ENCODE measurements at places on chromosomes 3 and 15.

GRCh38 chr3:4067893-4068292 lies 235.3 kb upstream of the SETMAR start:
- no peak for DNase-seq

DNA sequence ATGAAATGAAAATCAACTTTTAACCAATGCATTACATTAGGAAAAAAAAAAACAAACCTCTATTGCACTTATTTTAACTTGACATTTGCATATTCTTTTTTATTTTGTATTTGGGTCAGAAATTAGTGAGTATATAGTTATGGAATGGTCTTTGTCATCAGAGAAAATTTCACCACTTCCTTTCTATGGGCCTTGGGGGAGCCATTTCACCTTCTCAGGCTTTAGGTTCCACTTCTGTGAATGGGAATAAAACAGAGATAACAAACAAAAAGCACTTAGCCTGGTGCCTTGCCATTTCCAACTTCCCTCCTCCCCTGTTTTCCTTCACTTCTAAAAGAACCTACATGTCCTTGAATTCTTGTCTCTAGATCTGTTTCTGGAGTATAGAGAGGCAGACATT lies 168.0 kb upstream of the STT3B start:
- no peak for DNase-seq

GRCh38 chr15:90184119-90184785 lies 16.9 kb upstream of the SEMA4B start:
- peak; percentile 52 for DNase-seq

GRCh38 chr15:101004986-101005747 lies 86.0 kb downstream of the LRRK1 start:
- DNase-seq: no peak

DNA sequence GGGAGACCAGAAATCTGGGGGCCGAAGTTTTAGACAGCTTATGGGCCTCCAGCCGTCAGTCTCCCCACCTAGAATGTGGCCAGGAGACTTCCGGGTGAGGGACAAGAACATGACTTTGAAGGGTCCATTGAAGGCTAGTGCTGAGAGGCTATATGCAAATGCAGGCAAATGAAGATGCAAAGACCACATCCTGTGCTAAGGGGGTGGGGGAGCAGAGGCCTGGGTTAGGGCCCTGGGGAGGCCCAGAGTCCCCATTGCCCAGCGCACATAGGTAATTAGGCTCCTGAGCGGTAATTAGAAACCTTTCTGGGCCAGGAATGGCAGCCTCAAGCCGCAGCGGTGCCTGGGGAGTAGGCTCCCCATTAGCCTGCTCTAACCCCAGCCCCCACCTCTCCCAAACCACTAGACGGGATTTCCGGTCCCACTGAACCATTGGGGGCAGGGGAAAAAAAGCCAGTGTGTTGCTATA lies 6.8 kb downstream of the CSK start:
- DNase-seq: no peak

GRCh38 chr15:78619022-78619950 lies 1.5 kb downstream of the CHRNA3 start:
- no peak for DNase-seq

GRCh38 chr3:151404316-151404715 lies 19.8 kb upstream of the P2RY12 start:
- no peak for DNase-seq

- DNase-seq: no peak
Measured at GRCh38 chr3:156172536-156172935, 52.2 kb downstream of the KCNAB1 start.

DNA sequence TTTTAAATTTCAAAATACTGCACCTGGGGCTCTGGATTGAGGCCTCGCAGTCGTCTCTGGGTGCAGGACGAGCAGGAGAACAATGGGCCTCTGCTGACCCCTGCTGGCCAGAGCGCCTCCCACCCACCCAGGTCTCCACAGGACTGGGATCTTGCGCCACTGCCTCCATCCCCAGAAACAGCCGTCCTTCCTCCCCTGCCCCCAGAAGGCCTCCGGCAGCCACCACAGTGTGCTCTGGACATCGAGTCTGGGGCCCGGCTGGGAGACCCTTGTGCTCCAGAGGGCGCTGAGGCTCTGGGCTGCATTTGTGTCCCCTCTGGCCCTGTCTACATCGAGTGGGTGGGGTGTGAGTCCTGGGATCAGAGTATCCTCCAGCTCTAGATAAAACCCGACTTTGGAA lies 6.7 kb upstream of the ACSBG1 start:
- DNase-seq: peak; percentile 86

DNA sequence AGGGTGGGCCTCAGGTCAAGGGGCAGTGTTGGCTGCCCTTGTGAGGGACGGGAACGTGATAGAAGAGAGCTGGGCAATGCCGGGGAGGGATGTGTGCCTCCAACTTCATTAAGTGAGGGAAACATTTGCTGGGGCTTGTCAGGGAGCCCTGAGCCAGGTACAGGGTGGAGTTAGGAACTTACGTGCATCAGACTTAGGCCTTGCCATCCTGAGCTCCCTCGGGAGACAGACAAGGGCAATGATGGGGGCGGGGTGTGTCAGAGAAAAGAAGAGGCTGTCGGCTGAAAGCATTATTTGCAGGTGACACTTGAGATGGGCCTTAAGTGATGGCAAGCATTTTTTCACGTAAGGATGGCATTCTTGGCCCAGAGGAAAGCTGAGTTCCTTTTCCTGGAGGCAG lies 1.6 kb downstream of the FAM131A start:
- DNase-seq: no peak

GRCh38 chr15:73928241-73928579 lies 1.9 kb downstream of the LOXL1 start:
- DNase-seq: no peak

DNA sequence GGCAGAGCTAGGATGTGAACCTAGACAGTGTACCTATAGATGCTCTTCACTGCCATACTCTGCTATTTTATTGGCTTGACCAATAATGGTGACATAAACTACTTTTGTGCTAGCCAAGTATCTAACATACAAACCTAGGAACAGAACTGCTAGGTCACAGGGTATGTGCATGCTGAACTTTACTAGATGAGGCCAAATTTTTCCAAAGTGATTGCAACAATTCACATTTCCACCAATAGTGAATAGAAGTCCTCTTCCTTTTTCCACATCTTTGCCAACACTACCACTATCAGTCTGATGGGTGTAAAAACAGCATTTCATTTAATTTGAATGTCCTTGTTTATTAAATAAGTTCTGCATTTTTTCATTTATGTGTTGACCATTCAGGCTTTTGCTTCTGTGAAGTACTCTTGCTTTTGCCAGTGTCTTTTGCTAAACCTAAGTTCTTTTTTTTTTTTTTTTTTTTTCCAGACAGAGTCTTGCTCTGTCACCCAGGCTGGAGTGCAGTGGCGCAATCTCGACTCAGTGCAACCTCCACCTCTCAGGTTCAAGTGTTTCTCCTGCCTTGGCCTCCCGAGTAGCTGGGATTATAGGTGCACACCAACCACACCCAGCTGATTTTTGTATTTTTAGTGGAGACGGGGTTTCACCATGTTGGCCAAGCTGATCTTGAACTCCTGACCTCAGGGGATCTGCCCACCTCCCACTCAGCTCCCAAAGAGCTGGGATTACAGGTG lies 54.1 kb downstream of the DCAF1 start:
- no peak for DNase-seq

DNA sequence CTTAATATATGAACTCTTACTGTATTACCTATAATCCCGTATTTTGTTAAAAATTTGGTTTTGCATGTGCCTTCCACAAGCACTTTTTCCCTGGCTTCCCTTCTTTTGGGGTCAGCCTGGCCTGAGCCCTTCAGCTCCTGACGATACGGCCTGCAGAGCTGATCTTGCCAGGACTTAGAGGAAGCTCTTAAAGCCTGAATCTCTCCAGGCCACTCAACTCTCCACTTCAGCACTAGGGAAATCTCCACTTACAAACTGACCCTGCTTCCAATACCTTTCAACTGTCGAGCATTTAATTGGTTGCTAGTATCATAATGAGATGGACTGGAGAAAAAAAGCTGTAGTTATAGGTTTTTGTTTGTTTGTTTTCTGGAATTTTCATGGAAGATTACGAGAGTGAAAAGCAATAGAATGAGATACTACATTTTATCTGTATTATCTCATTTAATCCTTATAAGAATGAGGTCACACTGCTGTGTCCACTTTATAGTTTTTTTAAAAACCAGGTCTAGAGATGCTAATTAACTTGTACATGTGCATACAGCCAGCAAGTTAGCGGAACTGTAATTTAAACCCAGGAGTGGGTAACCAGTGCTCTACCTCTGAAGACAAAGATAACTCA lies 54.8 kb downstream of the ZBTB38 start:
- no peak for DNase-seq

DNA sequence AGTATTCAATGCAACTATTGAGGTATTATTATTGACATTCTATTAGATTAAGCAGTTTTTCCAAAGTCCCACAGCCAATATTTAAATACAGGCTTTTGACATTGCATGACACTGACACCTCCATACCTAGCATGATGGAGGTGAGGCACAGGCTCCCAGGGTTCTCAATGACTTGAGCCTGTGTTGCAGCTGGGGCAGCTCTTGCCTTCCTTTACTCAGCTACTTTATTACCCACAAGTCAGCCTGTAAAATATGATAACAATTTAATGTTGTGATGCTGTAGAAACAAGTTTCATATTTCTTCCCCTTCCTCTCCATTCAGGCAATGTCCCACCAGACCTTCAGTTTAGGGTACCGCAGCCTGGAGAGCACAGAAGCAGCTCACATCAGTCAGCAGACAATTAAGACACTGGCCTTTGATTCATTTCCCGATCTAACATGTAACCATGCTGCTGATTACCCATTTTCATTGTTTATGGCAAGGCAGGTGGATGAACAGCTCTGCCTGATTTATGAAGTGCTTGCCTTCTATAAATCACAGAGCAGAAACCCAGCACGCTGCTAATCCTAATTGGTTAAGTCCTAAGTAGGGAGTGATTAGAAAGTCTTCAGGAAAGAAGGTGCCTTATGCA lies 826.1 kb downstream of the AGBL1 start:
- no peak for DNase-seq

GRCh38 chr3:129595544-129596193 lies 10.8 kb downstream of the PLXND1 start:
- DNase-seq: no peak

GRCh38 chr3:149368201-149368673 lies 9.2 kb downstream of the TM4SF1 start:
- no peak for DNase-seq

- DNase-seq: no peak
Measured at GRCh38 chr15:79381593-79381992, 50.5 kb upstream of the MINAR1 start.

DNA sequence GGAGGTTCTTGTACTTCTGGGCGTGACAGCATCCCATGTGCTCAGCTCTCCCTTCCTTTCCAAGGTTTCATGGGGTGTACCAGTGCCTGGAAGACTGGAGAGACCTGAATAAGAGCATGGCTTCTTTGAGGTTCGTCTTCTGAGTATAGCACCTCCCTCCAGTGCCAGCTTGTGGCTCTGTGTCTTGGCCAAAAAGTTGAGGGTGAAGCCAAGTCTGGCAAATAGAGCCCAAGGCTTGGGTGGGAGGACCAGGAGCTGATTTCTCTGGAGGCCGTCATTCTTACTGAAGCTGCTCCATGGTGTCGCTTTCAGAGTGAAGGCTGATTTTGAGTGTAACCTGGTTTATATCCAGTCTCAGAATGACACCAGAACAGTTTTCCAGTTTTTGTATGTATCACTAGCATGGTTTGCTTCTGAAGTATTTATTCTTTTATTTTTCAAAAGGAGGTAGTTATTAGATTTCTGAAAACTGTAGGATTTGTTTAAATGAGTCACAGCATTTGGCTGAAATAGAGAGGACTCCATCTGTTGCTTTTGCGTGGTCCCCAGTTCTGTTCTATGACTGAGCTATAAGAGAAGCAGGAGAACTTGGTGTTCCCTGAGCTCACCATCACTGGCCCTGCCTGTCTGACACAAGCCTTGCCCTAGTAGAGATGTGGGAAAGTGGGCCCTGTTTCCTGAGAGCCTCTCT lies 47.2 kb downstream of the BSN start:
- DNase-seq: no peak

- DNase-seq: no peak
Measured at GRCh38 chr3:142904639-142905436, 16.0 kb upstream of the PCOLCE2 start.

GRCh38 chr3:190008432-190008831 lies 112.3 kb downstream of the P3H2 start:
- no peak for DNase-seq

GRCh38 chr3:22713936-22714335 lies 489.2 kb upstream of the UBE2E2 start:
- DNase-seq: no peak

GRCh38 chr3:187017511-187018230 lies 87.3 kb downstream of the ST6GAL1 start:
- no peak for DNase-seq

GRCh38 chr3:158470944-158471638 lies 99.9 kb upstream of the MLF1 start:
- DNase-seq: no peak

GRCh38 chr3:165389653-165390052 lies 193.5 kb upstream of the SLITRK3 start:
- no peak for DNase-seq
